ENCODE measurements at places on chromosomes 5 and 9.

DNA sequence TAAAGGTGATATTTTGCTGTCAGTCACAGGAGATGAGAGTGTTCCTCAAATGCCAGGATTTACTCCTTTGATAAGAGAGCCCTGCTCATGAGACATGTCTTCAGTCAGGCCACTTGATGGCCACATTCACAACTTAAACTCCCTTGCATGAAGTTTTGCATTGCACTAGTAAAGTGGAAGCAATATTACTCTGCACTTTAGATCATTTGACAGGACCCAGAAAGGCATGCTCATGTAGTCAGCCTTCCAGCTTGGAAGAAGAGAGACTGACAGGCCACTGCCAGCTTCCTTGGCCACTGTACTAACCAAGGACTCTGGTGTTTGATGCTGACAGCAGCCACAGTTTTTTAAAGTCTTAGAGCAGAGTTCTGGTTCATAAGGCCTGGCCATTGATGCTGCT lies 42.6 kb downstream of the NPR3 start:
- no peak for DNase-seq

DNA sequence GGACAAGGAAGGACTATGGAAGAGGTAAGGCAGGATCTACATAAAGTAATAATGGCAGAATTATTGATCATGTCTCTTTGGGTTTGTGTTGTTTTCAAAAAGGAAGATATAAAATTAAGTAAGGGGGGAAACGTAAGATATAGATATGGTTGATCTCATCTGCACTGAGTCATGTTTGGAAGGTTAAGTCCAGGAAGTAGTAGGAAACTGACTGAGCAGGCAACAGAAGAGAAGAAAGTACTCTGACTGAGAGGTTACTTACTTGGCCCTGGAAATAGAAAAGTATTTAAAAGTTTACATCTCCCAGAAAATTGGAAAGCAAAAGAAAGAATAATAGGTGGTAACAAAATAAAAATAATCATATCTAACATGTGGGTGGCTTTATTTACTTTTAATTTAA lies 405.3 kb upstream of the RGMB start:
- no peak for DNase-seq

DNA sequence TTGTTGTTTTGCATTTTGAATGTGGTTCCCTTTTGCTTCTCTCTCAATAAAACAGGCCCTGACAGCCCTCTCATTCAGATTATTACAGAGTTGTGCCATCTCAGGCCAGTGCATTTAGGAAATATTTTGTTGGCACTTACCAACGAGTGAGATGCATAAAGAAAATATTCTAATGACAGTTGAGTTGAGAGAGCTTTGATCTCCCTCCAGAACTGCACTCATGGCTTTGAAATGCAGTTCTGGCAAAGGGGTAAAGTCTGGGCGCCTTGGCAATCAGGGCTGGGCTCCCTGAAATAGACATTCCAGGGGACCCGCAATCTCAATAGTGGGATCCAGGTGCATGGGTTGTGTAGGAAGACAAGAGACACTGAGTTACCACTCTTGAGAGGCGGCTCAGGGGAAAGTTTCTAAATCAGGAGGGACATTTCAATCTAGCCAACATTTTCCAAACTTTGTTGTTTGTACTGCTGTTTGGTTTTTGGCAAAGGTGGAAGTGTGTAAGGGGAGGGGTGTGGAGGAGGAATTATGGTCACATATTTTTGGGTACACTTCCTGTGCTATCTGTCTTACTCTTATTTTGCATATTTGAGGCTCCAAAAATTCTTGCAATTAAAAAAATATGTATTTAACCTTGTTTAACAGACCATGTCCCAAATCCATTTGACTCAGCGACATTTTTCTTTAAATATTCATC lies 48.8 kb downstream of the PAPPA start:
- no peak for DNase-seq

GRCh38 chr5:7622498-7622897 lies 226.6 kb downstream of the ADCY2 start:
- DNase-seq: no peak

GRCh38 chr9:113645978-113646253 lies 182.4 kb downstream of the RGS3 start:
- DNase-seq: no peak

GRCh38 chr9:35042081-35042604 lies 30.3 kb downstream of the VCP start:
- peak; percentile 16 for DNase-seq

DNA sequence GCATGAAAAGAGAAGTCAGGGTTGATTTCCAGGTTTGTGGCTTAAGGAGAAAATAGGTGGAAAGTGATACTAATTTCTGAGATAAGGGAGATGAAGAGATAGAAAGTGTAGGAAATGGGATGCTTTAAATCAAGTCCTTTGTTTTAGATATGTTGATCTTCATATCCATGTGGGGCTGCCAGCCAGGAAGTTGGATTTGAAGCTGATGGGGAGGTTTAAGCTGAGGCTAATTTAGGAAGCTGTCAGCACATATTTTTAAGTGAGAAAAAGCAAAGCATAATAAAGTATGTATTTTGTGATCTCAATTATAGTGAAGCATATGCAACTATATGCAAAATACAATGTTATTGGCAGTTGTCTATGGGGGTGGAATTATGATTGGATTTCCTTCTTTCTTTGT lies 428.4 kb downstream of the CSNK1G3 start:
- no peak for DNase-seq

- DNase-seq: no peak
These were observed 35.4 kb upstream of the GDNF start for GRCh38 chr5:37875051-37875787.

- no peak for DNase-seq
These were observed 911.6 kb upstream of the SEMA6A start for GRCh38 chr5:117486261-117486660.

DNA sequence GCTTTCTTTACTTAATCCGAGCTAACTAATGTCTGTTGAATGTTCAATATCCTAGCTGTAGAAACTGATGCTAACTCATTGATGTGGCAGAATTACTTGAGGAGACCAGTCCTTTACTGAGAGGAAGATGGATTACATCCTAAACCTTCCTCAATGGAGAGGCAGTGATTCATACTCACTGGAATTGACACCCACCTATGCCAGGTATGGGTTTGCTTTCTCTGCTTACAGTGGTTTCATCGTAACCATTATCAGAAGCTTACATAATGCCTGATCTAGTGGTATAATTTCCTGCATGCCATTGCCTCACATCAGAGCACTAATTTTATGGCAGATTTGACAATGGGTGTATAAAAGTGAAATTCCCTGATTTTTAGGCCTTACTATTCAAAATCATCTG lies 384.7 kb downstream of the ANXA1 start:
- DNase-seq: no peak

- peak; percentile 39 for DNase-seq
These were observed 145.5 kb upstream of the SLC24A2 start for GRCh38 chr9:19934301-19934871.

- DNase-seq: peak; percentile 5
These were observed 1.1 kb upstream of the PDCD6 start for GRCh38 chr5:270340-270739.

DNA sequence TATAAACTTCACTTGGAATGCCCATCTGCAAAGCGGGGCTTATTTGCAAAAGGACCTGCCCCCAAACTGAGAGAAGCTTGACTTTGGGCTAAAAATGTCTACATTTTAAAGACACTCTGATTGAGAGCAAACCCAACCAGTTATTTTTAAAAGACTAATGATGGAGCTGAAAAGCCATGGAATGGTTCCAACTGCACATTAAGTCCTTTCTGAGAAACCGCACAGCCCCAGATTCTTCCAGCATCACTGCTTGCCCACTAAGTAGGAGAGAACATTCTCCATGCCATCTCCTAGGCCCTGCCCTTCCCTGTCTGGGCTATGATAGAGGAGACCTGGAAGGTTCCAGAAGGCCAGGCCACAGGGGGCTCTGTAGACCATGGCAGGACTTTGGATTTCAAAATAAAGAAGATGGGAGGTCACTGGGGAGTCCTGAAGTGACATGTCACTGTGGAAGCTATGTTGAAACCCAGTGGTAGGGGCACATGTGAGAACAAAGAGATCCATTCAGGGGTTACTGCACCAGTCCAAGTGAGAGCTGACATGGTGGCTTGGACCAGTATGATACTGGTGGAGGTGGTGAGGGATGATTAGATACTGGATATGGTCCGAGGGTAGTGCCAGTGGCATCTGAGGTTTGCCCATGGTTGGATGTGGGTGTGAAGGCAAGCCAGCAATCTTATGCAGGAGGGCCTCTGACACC lies 179.2 kb downstream of the DAB2IP start:
- no peak for DNase-seq

GRCh38 chr5:1108023-1108864 lies 3.6 kb downstream of the SLC12A7 start:
- no peak for DNase-seq

DNA sequence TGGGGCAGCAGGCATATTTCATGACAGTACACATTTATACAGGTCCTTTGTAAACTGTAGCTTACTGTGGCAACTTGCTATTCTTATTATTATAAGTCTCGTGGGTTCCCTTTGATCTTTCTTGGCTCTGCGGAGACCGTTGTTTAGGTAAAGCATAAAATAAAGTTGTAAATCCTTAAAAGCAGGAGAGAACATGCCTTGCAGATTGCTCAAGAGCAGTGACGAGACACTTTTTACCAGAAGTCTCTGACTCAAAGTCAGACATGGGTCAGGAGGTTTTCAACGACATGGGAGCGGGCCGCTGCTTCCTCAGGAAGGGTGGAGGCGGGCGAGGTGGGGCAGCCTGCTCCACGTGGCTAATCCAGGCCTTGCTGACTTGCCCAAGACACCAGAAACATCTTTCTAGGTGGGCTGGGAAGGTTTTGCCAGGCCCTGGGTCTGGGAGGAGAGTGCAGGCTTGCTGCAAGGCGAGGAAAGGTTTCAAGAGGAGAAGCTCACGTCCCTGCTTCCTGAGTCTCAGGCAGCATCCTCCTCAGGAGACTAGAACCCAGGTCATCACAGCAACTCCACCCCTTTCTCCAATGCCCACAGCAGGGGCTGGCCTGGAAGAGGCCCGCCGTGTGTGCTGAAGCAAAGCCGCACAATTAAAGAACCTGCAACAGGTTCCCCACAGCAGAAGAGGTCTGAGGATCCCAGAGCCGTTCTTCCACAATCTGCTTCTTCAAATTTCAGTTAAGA lies 6.5 kb downstream of the TBC1D2 start:
- no peak for DNase-seq

- DNase-seq: no peak
These were observed 82.3 kb downstream of the MACIR start for GRCh38 chr5:103340717-103341388.

GRCh38 chr9:130204341-130204740 lies 32.1 kb downstream of the NCS1 start:
- no peak for DNase-seq

GRCh38 chr5:113043491-113043931 lies 66.9 kb downstream of the DCP2 start:
- peak; percentile 32 for DNase-seq

- DNase-seq: no peak
These were observed 30.2 kb upstream of the NR3C1 start for GRCh38 chr5:143433670-143434069.

GRCh38 chr5:1281038-1281882 lies 13.6 kb downstream of the TERT start:
- no peak for DNase-seq

Measured in lung (tissue), 17 donors.